Stimulated activated naive B cell treated with anti-CD40 and anti-IgM and Interleukin-4, amounts not matched to agents 10 μg/mL and 1 μg/mL and 100 μg/mL, for 72 hours (primary cell): ENCODE measurements at places on chromosomes 3 and 15.
A peak's percentile ranks its signal among the peaks of the same experiment; 100 is the strongest.

DNA sequence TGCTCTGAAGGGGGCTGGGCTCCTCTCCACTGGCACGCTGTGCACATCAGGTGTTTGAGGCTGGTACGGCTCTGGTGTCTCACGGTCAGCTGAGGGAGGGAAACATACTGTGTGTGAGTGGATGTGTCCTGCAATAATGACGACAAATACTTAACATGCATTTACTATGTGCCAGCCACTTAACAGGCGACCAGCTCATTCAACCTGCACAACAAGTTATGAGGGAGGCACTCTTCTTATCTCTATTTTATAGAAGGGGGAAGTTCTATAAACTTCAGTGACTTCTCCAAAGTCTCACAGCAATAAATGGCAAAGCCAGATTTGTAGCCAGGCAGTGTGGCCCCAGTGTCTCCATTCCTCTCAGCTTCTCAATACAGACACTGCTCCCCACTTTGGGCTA, 83.1 kb upstream of the LINGO1 start:
- DNase-seq = no peak

DNA sequence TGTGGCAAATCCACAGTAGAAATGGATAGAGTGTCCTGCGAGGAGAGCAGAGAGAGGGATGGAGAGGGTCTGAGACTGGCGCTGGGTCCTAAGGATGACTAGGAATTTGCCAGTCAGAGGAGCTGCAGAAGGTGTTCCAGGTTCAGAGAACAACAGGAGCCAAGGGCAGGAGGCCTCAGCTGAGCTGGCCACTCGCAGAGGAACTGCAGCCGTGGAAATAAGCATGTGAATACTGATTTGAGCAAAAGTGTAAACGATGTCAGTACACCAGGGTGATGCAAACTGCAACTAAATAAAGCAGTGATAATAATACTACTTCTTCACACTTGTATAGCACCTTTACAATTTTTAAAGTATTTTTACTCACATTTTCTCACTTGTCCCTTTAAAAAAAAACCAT, 24.6 kb downstream of the SEMA6D start:
- no peak for DNase-seq

- DNase-seq = no peak
These were observed 257.5 kb downstream of the SHQ1 start for GRCh38 chr3:72590732-72591221.

GRCh38 chr3:81962396-81962795, 201.0 kb upstream of the GBE1 start:
- DNase-seq = no peak

DNA sequence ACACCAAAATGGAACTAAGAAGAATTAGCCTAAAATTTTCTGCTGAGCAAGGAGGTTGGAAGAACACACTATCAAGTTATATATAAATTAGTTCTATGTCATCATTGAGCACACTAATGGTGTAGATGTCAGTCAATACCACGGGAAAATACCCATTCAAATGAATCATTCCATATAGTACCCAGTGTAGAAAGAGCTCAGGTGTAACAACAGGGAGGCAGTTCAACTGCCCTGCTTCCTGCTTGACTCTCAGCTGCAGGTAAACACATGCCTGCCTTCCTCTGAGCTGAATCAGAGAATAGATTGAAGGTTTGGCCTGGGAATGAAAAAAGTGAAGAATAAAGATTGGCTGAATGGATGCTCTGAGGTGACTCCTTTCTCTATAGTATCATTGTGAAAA, 1088.0 kb downstream of the AGBL1 start:
- no peak for DNase-seq

- DNase-seq = peak; percentile 40
These were observed 13.5 kb upstream of the GRAMD1C start for GRCh38 chr3:113825090-113825489.

GRCh38 chr15:52789601-52790168, 451 bp downstream of the ONECUT1 start:
- DNase-seq = no peak
